Aorta (tissue), 5 donors: ENCODE measurements at places on chromosomes 1 and 21.

GRCh38 chr1:171663854-171664575, 11.5 kb upstream of the MYOC start:
- DNase-seq, result no peak

DNA sequence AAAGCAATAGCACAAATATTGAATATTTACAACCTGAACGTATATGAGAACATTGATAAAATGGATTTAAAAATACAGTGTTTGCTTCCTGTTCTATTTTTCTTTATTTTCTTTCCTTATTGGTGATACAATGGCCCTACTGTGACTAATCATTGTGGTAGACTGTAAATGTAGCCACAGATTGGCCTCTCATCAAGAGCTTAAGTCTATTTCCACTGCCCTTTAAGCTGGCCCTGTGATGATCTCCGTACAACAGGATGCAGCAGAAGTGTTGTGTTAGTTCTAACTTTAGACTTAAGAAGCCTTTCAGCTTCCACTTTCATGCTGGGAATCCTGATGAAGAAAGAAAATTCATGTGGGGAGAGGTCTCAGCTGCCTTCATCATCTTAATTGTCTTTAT, 285.6 kb upstream of the B3GALT2 start:
- no peak for DNase-seq

- no peak for DNase-seq
Measured at GRCh38 chr1:82371844-82372498, 571.2 kb downstream of the ADGRL2 start.

GRCh38 chr1:61079296-61079897, 3.0 kb upstream of the NFIA start:
- DNase-seq, result no peak

GRCh38 chr1:24555591-24556413, at the start of gene NCMAP:
TSS of gene NCMAP (plus strand) at chr1:24556087. CDS start at chr1:24595431, 39,344 bp downstream.
- no peak for DNase-seq

GRCh38 chr1:59016390-59016789, 232.5 kb upstream of the JUN start:
- DNase-seq, result no peak

GRCh38 chr1:2466270-2466665, 9.8 kb upstream of the PLCH2 start:
- DNase-seq, result no peak
